ENCODE measurements at places on chromosomes 4 and X.

DNA sequence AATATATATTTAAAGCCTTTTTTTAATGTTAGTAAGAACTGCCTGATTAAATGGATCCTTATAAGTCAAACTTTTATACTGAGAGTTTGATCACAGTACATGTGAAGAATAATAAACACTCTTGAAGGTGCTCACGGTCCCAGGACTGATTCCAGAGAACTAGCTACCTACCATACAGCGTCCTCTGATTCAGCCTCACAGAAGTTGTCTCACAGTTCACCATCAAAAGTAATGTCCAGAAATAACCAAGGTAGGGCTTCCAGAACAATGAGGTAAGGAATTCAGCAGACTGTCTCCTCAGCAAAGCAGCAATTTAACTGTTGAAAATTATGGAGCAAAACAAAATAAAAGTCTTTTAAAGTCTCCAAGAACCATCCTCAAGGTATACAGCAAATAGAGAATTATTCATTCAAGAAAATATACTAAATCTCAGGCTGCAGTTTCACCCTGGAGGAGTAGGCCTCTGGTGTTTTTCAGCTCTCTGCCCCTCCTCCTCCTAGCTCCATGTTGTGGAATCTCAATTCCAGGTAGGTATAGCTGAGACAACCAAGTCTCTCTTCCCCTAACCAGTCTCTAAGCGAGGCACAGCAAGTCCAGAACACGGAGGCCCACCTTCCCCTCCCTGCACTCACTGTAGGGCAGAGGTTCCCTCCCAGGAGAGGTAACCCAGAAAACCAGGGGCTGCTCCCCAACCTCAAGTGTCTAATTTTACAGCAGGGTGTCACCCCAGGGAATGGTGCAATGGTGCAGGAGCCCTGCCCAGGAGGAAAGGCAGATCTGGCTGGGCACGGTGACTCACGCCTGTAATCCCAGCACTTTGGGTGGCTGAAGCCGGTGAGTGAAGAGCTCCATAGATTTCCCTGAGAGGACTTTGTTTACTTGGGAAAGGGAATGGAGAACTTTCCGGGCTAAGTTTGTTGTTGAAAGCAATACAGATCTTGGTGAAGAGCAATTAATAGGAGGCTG, 28.6 kb downstream of the FAM241A start:
- DNase-seq = peak; percentile 93

DNA sequence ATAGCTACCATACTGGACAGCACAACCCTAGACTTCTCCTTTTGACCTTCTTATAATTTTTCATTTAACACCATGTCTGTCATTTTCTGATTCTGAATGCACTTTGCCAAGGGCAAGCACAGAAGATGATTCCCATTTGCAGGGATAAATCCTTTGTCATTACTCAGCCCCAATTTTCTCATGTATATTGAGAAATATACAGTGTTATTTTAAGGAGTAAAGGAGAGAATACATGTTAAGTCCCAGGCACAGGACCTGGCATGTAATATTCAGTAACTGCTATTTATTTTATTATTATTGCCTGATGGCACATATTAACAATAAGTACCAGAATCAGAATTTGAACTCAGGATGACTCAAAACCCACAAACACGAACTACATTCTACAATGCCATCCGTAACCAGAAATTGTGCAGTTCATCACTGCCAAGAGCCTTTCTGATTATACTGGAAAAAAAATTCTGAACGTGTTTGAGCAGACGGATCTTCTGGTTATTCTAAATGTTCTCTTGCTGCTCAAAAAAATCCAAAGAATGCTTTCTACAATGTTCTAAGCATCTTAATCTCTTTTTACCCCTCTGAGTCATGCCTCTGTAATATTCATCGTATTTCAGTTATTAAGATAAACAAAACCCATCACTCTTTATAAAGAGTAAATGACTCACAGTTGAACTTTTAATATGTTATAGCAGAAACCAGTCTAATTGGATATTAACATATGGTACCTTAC, 170.0 kb downstream of the MID1 start:
- DNase-seq = peak; percentile 28

DNA sequence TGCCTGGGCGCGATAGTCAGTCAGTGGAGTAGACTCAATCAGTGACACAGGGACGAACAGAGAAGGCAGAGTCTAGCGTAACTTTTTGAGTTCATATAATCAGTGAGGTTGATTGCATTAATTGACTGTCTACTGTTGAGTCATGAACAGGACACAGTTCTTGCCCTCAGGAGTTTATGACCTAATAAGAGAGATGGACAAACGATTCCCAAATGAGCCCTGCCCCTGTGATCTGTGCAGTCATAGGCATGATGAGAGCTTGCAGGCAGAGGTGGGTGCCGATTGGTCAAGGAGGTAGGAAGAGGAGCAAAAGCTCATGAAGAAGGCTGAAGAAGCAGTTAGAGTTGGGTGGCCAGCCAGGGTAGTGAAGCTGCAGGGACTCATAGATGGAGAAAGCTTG, 57.1 kb downstream of the ADD1 start:
- no peak for DNase-seq

DNA sequence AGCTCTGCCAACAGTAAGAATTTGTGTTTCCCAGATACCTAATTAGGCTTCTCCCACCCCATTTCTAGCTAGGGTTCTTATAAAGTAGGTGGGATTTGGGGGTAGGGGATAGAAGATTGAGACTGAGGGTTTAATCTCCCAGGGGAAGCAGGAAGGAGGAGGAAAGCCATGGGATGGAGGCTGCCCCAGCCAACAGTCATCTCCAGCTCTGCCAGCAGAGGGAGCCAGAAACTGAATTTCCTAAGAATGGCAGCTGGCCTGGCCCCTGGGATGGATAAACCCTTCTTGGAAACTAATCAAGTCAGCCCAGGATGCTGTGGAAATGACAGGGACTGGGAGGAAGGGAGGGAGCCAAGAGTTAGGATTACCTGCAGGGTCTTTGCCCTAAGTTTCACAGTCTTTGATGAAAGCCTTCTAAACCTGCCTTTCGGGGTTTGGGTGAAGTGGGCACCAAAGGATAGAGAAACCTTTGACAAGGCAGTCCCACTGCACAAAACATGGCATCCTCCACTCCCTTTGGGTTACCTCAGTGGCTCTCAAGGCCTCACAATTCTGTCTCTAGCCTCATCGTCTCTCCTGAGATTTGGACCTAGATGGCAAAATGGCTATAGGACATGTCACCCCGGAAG, 6.7 kb upstream of the ERCC6L start:
- DNase-seq = peak; percentile 77

GRCh38 chr4:140271553-140271952, 101.9 kb upstream of the SCOC start:
- DNase-seq = no peak

- no peak for DNase-seq
Measured at GRCh38 chr4:89184407-89184806, 73.1 kb downstream of the TIGD2 start.

- no peak for DNase-seq
Measured at GRCh38 chr4:48780865-48781214, 761 bp upstream of the FRYL start.

DNA sequence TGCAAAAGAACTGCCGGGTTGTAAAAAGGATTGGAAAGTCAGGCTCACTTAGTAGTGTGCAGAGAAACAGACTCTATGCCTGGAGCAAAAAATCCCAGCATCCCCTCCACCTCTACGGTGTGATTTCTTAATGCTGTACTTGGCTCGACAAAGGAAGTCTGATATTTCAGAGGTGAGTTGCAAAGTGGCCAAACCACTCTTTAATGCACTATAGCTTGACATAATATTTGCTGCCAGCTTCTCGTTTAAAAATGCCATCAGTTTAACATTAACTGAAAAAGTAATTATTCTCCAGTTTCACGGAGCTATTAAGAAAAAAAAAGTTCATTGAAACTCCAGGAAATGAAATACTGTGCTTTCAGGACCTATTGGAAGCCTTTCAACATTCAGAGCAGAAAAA, 448.3 kb upstream of the ZFP42 start:
- DNase-seq = peak; percentile 11

DNA sequence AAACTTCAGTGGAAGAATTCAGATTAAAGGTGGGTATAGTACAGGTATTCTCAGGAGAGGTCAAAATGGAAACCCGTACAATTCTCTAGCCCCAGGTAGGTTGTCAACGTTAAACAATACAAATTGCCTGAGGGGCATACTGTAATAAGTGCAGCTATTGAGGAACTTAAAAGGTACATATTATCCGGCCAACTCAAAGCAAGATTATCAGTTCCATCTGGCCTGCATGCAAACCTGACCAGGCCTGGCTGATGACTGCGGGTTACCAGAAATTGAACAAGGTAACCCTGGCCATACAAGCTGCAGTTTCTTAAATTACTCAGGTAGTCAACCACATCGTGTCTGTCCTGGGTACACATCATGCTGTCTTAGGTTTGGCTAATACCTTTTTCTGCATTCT, 12.3 kb upstream of the ZNF630 start:
- no peak for DNase-seq

GRCh38 chr4:3226467-3226866, 22.5 kb upstream of the MSANTD1 start:
- no peak for DNase-seq

- DNase-seq = no peak
Measured at GRCh38 chrX:4225086-4225485, 511.6 kb upstream of the PRKX start.

GRCh38 chr4:16264798-16265197, 38.5 kb upstream of the TAPT1 start:
- DNase-seq = peak; percentile 51

- DNase-seq = no peak
Measured at GRCh38 chr4:162909952-162910351, 256.7 kb downstream of the NAF1 start.

GRCh38 chr4:171932238-171932637, 119.0 kb downstream of the GALNTL6 start:
- DNase-seq = no peak

DNA sequence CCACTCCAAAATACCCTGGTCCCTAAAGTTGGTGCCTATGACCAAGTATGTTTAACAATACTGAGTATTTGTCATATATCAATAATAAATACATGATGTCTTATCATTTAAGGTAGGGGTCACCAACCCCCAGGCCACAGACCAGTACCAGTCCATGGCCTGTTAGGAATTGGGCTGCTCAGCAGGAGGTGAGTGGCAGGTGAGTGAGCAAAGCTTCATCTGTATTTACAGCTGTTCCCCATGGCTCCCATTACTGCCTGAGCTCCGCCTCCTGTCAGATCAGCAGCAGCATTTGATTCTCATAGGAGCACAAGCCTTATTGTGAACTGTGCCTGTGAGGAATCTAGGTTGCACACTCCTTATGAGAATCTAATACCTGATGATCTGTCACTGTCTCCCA, 126.2 kb downstream of the HNRNPD start:
- no peak for DNase-seq

- DNase-seq = peak; percentile 50
Measured at GRCh38 chr4:189090174-189090814, 850.4 kb upstream of the FRG1 start.

DNA sequence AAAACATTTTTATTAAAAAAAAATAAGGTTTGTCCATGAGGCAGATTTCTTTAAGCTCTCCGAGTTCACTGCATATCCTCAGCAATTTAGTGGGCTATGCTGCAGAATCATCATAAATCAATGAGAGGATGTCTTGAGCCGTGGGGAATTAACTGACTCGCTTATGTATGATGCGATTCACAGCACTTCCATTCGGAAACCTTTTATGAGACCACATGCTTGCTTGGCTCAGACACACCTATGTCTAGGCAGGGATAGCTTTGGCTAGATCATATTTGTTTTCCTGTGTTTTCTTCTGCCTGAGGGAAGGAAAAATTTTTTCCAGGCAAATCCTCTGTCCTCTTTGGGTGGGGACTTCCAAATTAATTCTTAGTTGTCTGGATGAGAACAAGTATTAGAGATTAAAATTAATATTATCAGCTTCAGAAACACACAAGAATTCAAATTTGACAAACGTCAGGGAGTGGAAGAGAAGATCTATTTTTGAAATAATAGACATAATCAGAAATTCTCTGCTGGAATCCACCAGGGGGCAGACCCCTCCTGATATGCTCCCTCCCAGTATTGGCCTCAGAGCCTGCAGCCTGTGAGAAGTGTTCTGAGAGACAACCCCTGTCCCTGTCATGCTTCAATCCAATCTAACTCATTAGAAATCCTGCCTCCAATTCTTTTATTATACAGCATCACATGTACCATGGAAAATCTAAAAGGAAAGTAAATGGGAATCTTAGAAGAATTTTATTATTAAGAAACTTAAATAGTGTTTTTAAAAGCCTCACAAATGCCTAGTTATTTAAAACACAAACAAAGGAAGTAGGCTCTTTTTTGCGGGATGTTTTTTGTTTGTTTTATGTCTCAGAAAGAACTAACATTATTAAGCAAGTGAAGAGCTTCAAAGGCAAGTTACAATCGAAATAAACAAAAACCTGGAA, 345.1 kb upstream of the TACR3 start:
- DNase-seq = peak; percentile 72

- DNase-seq = peak; percentile 20
Measured at GRCh38 chrX:78822157-78822690, 74.7 kb downstream of the LPAR4 start.
